Dorsolateral prefrontal cortex (tissue), 122 donors: ENCODE measurements at places on chromosomes 2 and 18. TPM values are rescaled to one million over a fixed set of nuclear protein-coding genes. Genes with fewer than 3 reads are reported as not detected.

DNA sequence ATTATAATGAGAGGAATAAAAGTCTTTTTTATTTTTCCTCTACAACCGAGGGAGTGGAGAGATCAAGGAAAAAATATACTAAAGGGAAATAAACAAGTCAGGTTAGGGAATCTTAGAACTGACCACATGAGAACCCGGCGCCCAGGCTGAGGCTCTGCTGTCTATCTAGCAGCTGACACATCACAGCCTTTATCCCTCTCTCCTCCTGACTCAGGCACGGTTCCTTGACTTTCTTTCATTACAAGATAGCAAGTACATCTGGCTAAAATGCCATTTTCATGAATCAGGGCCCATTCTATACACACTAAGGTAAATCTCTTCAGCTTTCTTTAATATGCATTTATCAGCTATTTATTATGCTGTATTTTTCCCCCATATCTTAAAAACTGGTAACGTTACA is 296.0 kb downstream of the TMX3 start:
- no peak for DNase-seq

DNA sequence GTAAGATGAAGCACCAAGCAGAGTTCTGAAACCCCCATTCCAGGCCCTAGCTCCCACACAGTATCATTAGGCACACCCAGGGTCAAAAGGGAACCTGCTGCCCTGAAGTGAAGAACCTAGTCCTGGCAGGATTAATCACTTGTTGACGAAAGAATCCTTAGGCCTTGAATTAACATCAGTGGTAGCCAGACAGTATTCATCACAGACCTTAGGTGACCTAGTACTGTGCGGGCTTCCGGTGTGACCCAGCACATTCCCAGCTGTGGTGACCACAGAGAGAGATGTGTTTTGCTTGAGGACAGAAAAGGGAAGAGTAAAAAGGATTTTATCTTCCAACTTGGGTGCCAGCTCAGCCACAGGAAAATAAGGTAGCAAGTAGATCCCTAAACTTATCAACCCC is 1071.4 kb upstream of the FAM98A start:
- no peak for DNase-seq

DNA sequence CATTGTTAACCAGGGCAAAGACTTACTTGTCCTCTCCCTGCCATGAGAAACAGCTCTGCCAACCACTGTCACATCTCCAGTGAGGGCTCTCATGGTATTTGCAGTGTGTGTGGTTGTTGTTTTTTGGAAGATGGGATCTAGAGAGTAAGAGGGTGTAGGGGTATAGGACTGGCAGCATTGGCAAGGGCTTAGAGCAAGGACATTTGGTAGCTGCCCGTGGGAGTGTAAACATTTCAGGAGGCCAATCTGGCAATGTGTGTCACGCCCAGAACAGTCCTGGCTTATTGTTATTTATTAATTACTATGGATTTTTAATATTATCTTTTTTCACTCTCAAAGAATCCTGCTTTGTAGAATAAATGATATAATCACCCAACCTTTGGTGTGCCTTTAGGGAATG is 90.5 kb downstream of the TMEM17 start:
- no peak for DNase-seq

CAPN14 gene
- 0.62 TPM for total RNA-seq

DHRS9 gene
- total RNA-seq = 2.4 TPM

TMEFF2 gene
- total RNA-seq = 40.7 TPM
